Stimulated activated CD8-positive, alpha-beta memory T cell treated with anti-CD3 and anti-CD28 coated beads, Interleukin-4, amount 100 ng/mL, for 1 hour (primary cell): ENCODE measurements at places on chromosomes 3 and 15.

DNA sequence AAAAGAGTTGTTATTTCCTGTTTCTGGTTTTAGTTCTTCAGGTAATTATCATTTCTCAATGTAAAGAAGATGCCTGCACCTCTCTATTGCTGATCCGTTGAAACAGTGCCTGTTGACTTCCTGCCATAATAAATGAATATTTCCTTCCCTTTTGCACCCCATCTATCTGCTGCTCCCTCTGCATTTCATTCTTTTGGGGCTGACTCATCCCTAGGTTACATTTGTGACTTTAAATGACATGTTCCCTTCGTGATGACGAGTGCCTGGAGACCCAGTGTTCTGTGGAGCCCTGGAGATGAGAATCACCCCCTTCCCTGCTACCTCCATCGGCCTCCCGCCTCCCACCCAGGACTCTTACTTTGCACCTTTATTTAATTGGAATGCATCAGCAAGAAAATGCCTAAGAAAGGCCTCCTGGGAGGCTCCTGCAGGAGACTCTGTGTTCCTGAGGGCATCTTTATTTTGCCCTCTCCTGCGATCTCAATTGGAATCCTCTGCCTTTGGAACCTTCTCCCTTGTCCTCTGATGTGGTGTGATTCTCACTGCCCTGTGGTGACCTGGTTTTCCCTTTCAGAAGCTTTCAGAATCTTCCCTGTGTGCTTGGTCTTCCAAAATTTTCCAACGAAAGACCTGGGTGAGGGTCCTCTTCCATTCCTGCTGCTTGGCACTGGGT, 13.7 kb downstream of the LRRK1 start:
- DNase-seq: no peak

DNA sequence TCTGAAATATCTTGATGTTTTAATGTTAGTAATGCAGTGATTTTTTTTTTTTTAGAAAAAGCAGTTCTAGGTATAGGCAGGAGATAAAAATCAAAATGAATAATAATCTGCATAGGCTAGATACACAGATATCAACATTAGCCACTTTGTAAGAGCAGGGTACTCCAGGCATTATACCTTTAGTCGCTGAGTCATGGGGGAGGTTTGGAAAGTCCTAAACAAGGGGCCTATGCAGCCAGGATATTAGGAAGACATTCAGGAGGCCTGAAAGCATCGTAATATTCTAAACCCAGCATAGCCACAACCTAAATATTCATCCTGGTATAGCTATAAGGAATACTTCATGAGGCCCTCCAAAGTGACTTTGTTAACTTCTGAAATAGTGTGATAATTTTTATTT, 258.1 kb upstream of the NECTIN3 start:
- DNase-seq: no peak

- DNase-seq: no peak
Measured at GRCh38 chr3:12185172-12185710, 26.5 kb upstream of the TIMP4 start.

DNA sequence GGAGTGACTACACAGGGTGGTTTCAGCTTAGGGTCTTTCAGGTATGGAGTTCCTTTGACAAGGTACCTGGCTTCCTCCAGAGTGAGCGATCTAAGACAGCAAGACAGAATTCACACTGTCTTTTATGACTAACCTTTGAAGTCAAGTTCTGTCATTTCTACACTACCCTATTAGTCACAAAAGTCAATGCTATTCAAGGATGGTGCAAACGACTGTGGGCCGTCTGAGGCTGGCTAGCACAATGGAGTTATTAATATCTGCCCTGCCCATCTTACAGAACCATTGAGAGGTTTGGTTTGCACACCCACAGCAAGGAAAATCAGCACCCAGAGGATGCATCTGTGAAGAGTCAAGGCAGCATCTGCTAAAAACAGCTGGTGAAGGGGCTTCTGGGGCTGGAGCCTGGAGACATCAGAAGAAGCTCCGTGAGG, 62.9 kb upstream of the XCR1 start:
- DNase-seq: no peak

GRCh38 chr3:181718369-181718768, 6.6 kb downstream of the SOX2 start:
- no peak for DNase-seq

DNA sequence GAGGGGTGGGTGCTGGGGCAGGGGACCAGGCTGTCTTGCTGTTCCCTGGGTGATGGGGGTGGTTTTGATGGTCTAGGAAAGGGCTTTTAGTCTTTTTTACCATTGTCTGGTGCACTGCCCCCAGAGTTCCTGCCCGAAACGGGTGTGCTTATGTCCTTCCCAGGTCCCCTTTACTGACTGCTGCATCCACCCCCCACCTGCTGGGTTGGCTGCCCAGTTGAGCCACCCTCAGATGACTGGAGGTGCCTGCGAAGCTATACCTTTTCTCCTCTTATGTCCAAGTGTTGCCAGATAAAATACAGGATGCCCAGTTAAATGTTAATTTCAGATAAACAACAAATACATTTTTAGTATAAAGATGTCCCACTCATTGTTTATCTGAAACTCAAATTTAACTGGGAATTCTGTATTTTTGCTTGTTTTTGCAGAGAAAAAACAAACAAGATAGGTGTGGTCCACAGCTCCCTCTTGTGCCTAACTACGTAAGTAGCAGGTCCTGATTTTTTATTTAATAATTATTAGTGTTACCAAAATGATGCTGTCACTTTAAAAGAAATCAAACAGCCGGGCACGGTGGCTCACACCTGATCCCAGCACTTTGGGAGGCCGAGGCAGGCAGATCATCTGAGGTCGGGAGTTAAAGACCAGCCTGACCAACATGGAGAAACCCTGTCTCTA, 6.1 kb upstream of the RPP14 start:
- DNase-seq: no peak

- no peak for DNase-seq
Measured at GRCh38 chr15:39756806-39757522, 25.7 kb downstream of the FSIP1 start.

- DNase-seq: no peak
Measured at GRCh38 chr3:123739754-123740153, 144.4 kb downstream of the MYLK start.

DNA sequence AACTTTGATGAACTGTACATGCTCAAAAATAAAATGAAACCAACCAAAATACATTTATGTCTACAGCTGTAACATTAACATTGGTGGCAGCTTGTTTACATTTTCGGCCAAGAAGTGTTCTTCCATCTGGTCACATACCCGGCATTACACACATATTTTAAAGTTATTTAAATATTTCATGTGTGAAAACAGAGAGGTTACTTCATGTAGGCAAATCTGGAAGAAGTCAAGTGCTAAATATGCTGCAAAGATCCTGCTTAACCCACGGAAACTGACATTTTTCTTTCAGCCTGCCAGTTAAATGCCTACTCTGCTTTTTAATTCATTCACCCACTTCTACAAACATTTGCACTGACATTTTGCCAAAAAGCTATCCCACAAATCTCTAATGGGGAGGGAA, 69.7 kb downstream of the MB21D2 start:
- DNase-seq: no peak

DNA sequence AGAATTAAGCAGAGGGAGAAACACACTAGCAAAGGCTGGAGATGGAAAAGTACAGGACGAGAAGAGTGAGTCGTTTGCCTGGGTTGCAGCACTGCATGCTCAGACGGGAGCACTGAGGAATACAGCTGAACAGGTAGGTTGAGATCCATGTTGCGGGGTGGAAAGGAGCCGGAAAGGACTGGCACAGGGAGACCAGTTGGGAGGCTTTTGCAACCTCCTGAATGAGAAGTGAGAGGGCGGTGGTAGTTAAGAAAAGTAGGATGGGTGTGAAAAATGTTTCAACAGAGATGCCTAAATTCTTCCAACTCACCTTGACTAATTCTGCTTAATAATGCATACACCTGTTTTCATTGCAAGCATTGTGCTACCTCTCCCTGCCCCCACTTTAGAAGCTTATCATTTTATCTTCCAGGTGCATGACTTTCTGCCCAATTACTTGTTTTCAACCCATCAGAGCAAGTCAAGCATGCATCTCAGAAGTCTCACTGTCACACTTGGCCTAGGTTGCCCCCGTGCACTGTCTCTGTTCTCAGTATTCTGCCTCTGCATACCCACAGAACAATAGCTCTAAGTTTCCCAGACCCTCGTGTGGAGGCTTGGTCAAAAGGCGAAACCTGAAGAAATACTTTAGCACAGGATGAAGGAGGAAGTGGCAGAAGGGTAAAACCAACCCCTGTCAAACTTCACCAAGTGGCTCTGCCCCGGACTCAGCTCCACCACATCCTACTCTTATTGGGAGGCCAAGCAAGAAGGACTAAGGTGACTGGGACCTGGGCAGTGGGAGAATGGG, 199.3 kb upstream of the BCL6 start:
- no peak for DNase-seq

- DNase-seq: no peak
Measured at GRCh38 chr15:91965501-91966193, 112.1 kb downstream of the SLCO3A1 start.

GRCh38 chr3:103393395-103394186, 958.8 kb downstream of the ZPLD1 start:
- DNase-seq: no peak

DNA sequence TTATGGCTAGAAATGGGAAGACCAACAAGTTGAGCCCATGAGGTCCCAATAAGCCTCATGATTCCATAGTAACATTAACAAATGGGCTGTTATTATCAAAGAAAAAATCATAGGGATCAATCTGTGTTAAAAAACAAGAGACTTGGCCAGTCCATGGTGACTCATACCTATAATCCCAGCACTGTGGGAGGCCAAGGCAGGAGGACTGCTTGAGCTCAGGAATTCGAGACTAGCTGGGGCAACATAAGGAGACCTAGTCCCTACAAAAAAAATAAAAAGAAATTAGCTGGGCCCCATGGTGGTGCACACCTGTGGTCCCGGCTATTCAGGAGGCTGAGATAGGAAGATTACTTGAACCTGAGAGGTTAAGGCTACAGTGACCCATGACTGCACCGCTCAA, 124.8 kb downstream of the DMXL2 start:
- DNase-seq: no peak

GRCh38 chr3:105862217-105862616, 6.6 kb downstream of the CBLB start:
- no peak for DNase-seq

GRCh38 chr15:33454346-33454745, 143.6 kb downstream of the RYR3 start:
- DNase-seq: no peak

DNA sequence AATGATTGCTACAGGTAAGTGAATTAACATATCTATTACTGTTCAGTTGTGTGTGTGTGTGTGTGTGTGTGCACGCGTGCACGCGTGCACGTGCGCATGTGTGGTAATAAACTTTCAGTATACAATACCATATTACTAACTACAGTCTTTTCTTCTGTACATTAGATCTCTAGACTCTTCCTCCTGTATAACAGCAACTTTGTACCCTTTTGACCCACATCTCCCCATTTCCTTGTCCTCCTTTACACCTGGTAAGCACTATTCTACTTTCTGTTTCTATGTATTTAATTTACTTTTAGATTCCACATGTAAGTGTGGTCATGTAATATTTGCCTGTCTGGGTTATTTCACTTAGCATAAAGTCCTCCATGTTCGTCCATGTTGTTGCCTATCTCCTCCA, 29.1 kb upstream of the GOLIM4 start:
- no peak for DNase-seq

DNA sequence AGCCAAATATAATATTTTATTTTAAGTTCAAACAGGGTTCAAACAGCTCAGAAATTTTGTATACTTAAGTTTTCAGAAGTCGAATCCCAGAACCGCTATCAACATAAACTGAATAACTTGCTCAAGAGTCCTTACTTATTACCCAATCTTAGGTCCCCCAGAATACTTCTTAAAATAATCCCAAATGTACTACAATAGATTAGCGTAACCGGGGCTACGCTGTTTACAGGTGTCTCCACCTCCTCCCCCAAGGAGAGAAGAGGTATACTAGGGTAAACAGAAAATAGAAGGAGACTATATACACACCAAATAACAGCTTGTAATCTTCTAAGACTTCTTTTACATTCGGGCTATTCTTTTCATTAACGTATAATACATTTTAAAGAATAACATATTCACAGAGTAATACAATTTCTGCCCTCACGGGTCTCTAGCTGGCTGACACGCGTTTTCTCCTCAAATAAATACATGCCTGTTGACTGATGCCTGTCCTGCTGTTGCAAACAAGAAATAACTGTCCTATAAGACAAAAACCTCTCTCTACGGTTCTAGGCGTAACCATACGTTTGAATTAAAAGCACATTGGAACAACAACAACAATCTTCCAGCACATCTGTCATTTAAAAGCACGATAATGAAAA, 1.3 kb downstream of the DENND4A start:
- DNase-seq: no peak

- no peak for DNase-seq
Measured at GRCh38 chr15:34366271-34367065, 528 bp downstream of the LPCAT4 start.
